A549 treated with RU486 at 1 μM for 4 hours (cell line): ENCODE measurements at places on chromosomes 1 and 21. TPM values are rescaled to one million over a fixed set of nuclear protein-coding genes. Genes with fewer than 3 reads are reported as not detected.

The PHGDH gene
- 71.1 to 102 TPM (median 84.0 TPM) in 5 replicates for total RNA-seq

The PGLYRP4 gene
- not detected in 5 replicates for total RNA-seq

The B3GALNT2 gene
- total RNA-seq: 11.9 to 22.4 TPM (median 18.8 TPM) in 5 replicates

The ADGRB2 gene
- total RNA-seq: 5.1 to 8.5 TPM (median 7.7 TPM) in 5 replicates

The SLC6A17 gene
- 4.3 to 5.9 TPM (median 5.1 TPM) in 5 replicates for total RNA-seq

The SMYD2 gene
- 29.4 to 35.3 TPM (median 34.8 TPM) in 5 replicates for total RNA-seq
